ENCODE measurements at places on chromosomes 16 and 17.

- DNase-seq, result no peak
Observed at GRCh38 chr17:60602385-60602742, 2.4 kb downstream of the PPM1D start.

- DNase-seq, result no peak
Observed at GRCh38 chr16:59567496-59567895, 833.4 kb upstream of the GOT2 start.

DNA sequence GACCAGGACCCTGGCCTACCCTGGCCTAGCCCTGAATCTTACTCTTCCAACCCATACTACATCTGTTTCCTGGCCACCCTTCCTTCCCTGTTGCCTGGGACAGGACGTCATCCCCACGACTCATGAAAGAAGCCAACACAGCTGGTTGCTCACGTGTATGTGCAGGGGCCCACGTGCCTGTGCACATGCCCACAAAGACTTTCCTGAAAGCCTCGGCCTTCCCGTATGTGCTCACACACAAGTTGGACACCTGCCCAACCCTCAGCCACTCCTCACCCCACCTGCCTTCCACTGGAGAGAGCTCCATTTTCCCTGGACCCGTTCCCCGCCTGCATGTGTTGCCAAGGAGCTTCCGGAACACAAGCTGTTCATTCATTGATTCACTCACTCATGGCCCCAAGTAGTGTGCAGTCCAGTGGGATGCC lies 7.0 kb downstream of the PLXDC1 start:
- DNase-seq, result no peak

DNA sequence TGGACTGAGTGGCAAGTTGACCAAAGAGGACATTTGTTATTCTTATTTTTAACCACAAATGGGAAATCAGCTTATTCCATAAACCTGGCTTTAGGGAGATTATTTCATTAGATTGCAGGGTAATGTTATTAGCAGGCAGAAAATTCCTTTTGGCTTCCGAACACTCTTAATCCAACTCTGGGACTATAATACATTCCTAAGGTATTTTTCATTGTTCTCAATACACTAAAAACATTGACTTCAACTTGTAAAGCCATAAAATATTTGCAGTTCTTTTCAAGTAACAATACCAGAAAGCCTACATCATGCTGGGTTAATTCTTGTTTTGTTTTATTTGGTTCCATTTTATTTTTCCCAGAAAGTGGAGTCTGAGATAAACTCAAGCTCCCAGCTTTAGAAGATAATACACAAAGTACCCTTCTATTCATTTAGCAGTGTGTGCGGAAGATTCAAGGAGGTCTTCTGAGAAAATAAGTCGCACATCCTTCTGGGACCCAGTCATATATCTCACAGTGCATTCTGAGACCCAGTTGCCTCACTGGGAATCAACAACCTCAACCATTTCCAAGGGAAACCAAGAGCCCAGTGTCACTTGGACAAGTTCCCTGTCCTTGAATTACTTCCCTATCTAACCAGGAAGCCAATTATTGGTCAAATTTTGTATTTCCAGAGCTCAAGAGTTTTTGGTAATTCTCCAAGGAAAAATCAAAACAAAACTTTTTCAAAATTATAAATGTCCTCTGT lies 389.6 kb upstream of the DYNLRB2 start:
- no peak for DNase-seq

GRCh38 chr16:23595246-23595950 lies 718 bp downstream of the NDUFAB1 start:
- no peak for DNase-seq

GRCh38 chr16:66910175-66910940 lies 8.3 kb downstream of the CDH16 start:
- no peak for DNase-seq

DNA sequence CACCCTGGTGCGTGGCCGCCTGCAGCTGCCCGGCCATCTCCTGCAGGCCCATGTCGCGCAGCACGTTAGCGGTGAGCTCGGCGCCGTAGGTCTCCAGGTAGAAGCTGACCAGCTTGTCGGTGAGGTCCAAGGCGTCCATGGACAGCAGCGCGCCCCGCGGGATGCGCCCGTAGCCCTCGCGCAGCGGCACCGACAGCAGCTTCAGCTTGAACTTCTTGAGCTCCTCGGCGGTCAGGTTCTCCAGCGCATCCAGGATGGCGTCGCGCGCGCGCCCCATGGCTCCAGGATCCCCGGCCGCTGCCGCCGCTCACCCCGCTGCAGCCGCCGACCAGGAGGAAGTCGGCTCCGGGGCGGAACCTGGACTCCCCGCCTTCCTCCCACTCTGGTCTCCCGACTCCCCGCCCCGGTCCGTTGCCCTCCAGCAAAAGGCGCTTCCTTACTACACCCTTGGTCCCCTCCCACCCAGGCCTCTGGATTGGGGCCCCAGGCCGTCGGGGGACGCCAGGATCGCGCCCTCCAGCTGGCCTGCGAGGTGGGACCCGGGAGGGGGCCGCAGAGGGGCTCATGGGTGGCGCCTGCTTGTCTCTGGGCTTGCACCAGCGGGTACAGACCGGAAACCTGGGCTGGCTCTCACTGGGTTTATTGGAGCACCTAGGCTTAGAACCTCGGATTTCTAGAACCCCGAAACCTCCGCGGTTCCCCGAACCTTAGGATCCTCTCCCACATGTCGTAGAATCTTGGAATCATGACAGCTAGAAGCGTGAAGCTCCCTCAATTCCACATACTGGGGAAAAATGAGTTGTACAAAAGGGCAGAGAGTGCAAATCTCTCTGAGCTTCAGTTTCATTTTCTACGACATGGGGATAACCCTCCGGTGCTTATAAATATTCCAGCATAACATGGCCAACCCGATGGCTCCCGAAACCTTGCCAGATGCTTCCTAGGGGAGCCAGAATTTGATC lies at the start of gene PYCARD:
Gene PYCARD (minus strand): TSS at position 347 of the 962 bp plus-strand sequence. CDS start 70 bp downstream, at position 277.
- DNase-seq, result no peak

DNA sequence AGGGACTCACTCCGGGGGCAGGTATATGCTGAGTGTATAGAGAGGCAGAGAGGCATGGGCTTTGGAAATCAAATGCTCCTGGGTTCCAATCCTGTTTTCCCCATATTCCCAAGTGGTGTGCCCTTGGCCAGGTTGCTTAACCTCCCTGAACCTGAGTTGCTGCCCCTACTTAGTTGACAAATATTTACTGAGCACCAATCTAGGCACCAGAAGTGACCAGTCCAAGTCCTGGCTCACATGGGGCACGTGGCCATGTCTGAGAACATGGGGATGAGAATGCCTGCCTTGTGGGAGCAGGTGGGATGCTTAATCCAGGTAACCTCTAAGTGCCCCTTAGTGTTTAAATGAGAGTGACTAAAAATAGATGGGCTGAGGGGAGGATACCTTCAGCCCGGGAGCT lies 4.2 kb downstream of the SOCS3 start:
- DNase-seq, result no peak

GRCh38 chr17:40818343-40818732 lies 4.1 kb downstream of the KRT10 start:
- no peak for DNase-seq

DNA sequence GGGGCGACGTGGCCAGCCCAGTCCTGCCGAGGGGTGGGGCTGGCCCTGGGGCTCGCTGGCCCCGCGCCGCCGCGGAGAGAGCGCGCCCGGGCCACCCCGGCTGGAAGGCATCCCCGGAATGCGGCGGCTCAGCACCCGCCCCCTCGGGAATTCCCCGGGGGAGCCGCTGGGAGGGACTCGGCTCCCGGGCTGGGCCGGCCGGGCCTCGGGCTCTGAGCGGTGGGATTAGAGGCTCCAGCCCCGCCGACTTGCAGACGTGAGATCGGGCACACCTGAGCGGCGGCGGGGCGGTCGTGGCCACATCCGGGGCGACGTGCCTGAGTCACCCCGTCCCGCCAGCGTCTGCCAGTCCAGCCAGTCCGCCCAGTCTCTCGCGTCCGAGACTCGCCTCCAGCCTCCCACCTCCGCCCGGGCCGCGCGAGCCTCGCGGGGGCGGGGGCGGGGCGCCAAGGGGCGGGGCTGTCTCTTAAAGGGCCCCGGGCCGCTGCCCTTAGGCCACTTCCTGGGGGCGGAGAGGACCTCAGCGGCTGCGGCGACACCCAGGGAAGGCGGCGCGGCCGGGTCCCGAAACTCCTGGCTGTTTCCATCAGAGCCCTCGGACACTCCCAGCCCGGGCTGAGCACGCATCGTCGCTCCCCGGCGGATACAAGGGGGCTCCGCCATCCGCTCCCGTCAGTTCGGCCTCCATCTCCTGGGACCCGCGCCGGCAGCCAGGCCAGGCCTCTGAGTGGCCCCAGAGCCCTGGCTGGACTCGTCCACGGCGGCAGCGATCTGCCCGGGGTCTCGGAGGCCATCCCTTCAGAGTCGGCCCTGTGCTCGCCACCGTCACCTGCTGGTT lies at the start of gene KCTD11:
Gene KCTD11 (plus strand): TSS at position 498 of the 838 bp plus-strand sequence.
- peak; percentile 37 for DNase-seq

DNA sequence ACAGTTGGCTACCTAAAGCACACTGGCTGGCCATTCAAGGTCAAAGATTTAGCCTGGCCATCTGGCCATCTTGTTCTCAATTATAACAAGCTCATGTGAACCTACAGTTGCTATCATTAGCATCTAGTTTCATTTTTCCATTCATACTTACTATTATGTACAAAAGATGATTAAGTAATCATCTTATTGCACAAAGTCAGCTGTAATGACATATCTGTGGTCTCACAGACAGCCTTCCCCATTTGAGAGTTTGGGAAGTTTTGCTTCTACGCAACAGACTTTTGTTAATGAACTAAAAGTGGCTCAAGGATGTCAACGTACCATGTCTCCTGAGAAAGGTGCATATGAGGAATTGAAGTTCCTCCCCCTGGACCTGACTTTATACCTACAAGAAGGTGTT lies 51.3 kb downstream of the HS3ST3B1 start:
- no peak for DNase-seq

DNA sequence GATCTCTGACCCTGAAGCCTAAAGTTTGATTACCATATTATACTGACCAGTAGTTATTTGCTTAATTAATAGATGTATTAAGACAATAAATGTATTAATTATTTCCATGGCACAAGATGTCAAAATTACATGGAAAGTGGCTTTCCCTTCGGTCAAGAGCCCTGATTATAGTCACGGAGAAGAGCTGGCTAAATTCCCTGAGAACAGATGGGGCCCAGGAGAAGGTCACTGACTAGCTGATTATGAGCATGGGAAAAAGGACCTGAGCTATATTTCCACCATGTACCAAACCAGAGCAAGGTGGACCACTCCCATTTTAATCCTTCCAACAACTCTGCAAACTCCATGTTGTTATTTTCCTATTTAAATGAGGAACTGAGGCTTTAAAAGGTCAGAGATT lies 12.9 kb upstream of the MYO18A start:
- DNase-seq, result no peak

Data from activated CD4-positive, CD25-positive, alpha-beta regulatory T cell treated with anti-CD3 and anti-CD28 coated beads, Interleukin-2, amount 50 U/mL, for 16 hours (primary cell).